ENCODE measurements at places on chromosomes 12 and 14.

- DNase-seq = no peak
Observed at GRCh38 chr12:7729746-7730145, 17.4 kb downstream of the CLEC4C start.

DNA sequence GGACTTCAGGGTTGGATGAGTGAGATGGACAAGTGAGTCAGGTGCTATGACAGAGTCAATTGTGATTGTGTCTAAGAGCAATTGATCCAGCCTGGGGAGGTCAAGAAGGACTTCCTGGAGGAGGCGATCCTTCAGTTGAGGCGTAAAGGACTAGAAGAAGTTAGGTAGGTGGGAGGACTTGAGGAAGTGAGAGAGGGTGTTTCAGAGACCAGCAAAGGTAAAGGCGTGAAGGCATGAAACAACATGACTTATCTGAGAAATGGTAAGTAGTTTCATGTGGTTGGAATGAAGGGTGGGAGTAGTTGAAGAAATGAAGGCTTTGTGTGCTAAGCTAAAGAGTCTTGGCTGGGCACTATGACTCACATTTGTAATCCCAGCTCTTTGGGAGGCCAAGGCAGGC lies 48.9 kb upstream of the PPP1CC start:
- no peak for DNase-seq

GRCh38 chr12:72511498-72511897 lies 239.3 kb downstream of the TRHDE start:
- no peak for DNase-seq

- DNase-seq = no peak
Observed at GRCh38 chr14:67524634-67524963, 8.5 kb upstream of the PLEKHH1 start.

- DNase-seq = no peak
Observed at GRCh38 chr14:29486132-29486531, 441.5 kb downstream of the PRKD1 start.

GRCh38 chr12:29148596-29148910 lies 525 bp upstream of the FAR2 start:
- no peak for DNase-seq

GRCh38 chr12:114655934-114656749 lies 27.8 kb downstream of the TBX3 start:
- no peak for DNase-seq

DNA sequence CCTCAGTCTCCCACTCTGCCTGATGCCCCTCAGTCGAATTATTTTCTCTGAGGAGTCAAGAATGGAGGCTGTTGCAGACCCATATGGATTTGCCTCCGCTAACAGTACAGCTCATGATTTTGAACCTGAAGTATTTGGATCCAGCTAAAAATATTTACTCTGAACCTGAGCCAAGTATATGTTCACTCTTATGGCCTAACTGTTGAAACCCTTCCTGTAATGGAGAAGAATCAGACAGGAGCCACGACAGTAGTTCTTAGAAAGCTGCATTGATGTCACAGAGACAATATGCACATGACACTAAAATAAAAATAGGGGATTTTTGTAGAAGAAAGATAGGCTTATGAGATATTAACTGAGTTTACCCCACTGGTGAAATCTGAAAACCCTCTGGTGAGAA lies 1128.3 kb upstream of the FLRT2 start:
- no peak for DNase-seq

- DNase-seq = no peak
Observed at GRCh38 chr12:39906237-39906636, 199.6 kb downstream of the SLC2A13 start.

DNA sequence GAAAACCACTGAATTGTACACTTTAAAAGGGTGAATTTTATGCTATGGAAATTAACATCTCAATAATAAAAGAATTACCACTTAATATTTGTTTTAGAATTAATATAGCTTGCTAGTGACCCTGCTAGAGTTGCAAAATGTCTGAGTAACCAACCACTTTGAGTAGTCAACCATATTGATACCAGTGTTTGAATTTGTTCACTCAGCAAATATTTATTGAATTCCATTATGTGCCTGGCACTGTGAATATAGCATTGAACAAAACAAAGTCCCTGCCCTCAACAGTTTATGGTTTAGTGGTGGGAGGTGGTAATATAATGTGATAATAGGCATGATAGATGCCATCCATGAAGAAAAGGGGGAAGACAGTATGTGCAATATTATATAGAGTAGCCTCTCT lies 4.6 kb downstream of the SNRPF start:
- DNase-seq = no peak

DNA sequence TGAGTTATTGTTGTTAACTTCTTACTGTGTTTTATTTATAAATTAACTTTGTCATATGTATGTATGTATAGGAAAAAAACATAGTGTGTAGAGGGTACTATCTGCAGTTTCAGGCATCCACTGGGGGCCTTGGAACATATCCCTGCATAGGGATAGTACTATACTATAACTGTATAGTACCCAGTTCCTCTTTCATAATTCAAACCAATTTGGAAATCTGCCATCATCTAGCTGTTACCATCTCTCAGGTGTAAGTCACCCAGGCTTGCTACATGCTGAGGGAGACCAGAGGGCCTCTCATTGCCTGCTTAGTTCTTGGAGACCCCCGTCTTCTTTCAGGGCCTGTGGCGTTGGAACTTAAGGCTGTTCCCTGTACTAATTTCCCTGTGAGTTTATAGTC lies 12.9 kb upstream of the DCD start:
- no peak for DNase-seq

- no peak for DNase-seq
Observed at GRCh38 chr14:87829543-87829942, 163.4 kb downstream of the GALC start.

DNA sequence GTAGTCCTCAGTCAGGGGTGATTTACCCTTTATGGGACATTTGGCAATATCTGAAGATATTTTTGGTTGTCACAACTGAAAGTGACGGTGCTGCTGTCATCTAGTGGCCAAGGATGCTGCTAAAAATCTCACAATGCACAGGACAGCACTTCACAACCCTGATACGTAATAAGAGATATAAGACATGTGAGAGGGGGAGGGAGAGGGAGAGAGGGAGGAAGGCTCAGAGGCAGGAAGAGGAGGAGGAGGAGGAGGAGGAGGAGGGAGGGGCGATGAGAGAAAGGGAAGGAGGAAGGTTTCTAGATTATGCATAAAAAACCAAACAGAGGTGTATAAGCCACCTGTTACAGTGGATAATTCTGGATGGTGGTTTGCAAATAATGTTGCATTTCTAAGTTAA lies 14.3 kb downstream of the MYL2 start:
- no peak for DNase-seq

GRCh38 chr14:52402812-52403526 lies 88.9 kb downstream of the PTGER2 start:
- DNase-seq = no peak

DNA sequence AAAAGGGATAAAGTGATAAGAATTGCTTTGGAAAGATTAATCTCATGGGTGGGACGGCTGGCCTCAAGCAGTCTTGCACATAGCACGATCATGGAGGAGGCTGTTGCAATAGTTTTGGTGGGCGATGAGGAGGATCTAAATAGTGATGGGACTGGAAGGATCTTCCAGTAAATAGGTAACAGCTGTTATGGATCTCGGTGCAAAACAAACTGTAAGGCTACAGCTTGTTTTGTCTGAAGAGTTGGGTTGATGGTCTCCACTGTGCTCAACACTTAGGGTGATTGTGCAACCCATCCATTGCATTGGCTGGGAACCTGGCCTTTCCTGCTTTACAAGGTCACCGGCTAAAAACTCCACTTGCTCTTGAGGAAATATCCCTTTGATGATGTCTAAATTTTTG lies 21.0 kb downstream of the IGF1 start:
- DNase-seq = no peak

- no peak for DNase-seq
Observed at GRCh38 chr12:45713078-45713477, 16.4 kb upstream of the ARID2 start.

- no peak for DNase-seq
Observed at GRCh38 chr12:71431991-71432390, 7.6 kb upstream of the LGR5 start.

GRCh38 chr12:107780298-107780697 lies 5.8 kb downstream of the ASCL4 start:
- no peak for DNase-seq

- no peak for DNase-seq
Observed at GRCh38 chr14:89575386-89576061, 158.5 kb upstream of the FOXN3 start.

DNA sequence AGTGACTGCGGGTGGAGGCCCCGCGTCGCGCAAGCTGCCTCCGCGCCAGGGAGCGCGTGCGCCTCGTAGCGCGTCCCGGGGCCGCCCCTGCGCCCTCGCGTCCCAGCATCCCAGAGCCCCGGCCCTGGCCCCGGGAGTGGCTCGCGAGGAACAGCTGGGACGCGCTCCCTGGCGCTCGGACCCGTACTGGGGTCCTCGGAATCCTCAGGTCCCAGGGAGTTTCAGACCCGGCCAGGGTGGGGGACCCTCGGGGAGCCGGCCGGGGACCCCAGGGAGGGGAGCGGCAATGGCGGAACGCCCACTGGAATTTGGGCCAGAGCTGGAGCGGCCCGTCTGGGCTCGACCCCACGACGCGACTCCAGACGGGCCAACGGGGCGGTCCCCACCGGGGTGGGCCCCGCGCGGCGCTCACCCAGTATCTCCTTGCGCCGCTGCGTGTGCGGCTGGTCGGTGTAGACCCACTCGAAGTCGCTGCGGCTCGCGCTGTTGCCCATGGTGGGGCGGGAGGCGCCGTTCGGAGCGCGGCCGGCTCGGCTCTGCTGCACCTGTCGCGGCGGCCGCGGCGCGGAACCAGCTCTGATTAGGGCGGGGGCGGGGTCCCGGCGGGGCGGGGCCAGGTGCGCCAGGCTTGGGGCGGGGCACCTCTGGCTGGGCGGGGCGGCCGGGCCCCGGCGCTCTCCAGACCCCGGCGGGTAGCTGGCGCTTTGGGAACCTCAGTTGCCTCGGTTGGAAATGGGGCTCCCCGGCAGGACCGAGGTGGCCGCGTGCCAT lies at the start of gene DEGS2:
Gene DEGS2, minus strand, starts transcription at position 552 of the 771 bp plus-strand sequence. Its CDS starts 58 bp downstream, at position 494.
- DNase-seq = no peak

DNA sequence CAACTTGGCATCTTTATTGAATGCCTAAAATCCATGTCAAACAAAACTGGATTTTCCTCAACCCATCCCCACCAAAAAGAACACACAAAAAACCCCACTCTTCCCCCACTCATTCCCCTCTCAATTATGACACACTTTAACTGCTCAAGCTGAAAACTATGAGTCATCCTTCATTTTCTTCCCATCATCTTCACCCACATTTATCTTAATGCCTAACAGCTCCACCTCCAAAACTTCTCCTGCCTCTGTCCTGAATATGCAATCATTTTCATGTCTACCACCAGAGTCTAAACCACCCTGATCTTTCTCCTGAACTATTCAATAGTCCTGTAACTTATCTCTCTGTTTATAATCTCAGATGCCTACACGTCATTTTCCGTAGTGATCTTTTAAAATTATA lies 239.7 kb downstream of the BCAT1 start:
- no peak for DNase-seq

DNA sequence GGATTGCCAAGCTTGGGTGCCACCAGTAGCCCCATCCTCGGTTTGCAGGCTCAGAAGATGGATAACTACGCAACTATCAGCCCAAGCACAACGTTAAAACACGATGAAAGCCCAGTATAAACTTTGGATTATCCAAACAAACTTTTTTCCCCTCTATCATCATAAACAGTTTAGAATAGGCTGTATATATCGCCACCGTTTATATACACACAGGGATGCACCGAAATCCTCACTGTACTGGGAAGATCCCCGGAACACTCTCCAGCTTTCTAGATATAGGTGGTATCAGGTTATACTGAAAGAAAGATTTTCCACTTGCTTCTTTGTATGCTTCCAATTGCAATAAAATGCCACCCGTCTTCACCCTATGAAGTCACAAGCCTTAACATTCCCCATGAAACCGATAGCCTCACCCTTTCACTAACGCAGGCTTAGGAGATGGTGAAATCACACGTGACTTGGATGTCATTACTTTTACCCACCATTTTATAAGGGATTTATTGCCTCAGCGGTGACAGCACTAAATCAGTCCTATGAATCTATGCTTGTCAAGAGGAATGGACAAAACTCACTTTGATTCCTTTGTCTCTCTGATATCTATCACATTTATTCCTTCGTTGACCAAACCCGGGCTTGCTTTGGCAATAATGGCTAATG lies 207.6 kb upstream of the FOXN3 start:
- no peak for DNase-seq

DNA sequence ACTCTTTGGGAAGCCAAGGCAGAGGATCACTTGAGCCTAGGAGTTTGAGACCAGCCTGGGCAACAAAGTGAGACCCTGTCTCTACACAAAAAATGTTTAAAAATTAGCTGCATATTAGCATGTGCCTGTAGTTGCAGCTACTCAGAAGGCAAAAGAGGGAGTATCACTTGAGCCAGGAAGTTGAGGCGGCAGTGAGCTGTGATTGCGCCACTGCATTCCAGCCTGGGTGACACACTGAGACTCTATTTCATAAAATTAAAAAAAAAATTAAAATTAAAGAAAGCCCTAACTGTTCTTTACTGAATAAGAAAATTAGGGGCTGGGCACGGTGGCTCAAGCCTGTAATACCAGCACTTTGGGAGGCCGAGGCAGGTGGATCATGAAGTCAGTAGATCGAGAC lies 27.0 kb downstream of the SENP1 start:
- DNase-seq = no peak

DNA sequence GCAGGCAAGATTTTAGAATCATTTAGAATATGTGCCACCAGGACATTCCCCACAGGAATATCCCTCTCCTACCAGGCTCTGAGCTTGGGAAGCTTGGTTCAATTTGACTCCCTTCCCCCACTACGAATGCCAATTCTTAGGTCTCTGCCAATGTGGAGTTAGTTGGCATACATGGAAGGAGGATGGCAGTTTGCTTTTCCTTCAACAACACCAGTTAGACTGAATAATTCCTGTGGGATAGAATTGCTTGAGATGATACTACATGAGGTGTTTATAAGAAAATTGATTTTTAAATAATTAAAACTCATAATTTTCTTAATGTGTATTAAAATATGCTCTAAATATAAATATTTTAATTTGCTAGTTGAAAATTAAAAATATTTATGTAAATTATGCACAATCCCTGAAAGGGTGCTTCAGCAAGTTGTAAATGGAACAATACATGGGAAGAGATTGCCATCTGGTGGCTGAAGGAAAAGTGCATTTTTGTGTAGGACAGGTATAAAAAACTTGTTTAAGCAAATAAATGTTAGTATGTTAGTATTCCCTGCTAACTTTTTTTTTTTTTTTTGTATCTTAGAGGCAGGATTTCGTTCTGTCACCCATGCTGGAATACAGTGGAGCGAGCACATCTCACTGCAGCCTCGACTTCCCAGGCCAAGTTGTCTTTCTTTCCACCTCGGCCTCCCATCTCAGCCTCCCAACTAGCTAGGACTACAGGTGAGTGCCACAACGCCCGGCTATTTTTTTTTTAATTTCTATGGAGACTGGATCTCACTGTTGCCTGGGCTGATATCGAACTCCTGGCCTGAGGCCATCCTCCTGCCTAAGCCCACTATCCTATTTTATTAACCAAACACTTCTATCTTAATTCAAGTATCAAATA lies 25.8 kb upstream of the STRAP start:
- DNase-seq = peak; percentile 20
